ENCODE measurements at places on chromosomes 13 and 19.

DNA sequence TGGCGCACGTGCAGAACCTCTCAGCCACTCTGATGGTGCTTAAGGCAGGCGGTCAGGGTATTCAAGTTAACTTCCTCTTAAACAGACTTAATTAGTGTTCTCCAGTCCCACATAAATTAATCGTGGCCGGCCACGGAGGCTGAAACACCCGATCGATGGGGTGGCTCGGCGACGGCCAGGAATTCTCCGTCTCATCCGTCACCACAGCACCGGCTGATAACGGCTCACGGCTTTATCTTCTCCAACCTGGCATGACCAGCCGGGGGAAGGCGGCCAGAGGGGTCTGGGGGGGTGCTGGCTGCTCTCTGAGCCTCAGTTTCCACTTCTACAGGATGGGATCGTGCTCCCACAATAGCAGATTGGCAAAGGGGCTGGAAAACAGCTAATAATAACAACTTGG is 32.6 kb upstream of the TCF3 start:
- no peak for DNase-seq

GRCh38 chr13:73861136-73861535 is 273.1 kb downstream of the KLF12 start:
- no peak for DNase-seq

- no peak for DNase-seq
These were observed 1044.4 kb downstream of the UQCRFS1 start for GRCh38 chr19:28168557-28168956.

DNA sequence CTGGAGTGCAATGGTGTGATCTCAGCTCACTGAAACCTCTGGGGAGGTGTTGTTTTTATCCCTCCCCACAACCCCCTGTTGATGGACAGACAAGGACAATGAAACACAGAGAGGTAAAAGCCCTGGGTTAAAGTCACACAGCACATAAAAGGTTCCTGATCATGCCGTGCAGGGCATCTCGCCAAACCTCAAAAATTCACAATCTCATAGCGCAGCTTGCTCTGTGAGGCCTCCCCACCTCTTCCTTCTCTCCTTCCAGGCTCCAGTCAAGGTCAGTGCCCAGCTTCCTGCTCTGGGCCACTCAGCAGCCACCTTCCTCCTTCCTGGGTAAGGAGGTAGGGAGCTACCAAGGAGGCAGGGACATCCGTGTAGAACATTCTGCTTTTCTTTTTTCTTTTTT is 2.3 kb downstream of the FUT2 start:
- DNase-seq = peak; percentile 71

DNA sequence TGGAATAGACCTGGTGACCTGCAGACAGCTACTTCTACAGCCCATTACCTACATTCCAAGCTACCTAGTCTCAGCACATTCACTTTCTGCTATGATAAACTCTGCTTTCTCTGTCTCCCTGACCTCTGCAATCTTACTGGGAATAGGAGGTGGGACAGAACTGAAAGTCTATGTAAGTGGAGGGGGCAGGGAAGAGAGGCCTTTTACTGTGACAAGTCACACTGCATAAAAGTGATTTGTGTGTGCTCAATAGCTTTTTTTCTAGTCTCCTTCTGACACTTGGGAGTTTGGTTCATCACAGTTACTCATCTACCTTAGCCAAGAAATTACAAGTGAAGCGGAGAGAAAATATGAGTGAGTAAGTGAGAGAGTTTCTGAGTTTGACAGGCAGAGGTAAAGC is 322.4 kb downstream of the OLFM4 start:
- no peak for DNase-seq

- DNase-seq = peak; percentile 58
These were observed 11.3 kb upstream of the UBL3 start for GRCh38 chr13:29861694-29862110.

- DNase-seq = no peak
These were observed 146.7 kb upstream of the KLF12 start for GRCh38 chr13:74280795-74281490.

GRCh38 chr13:112101360-112101930 is 34.5 kb downstream of the SOX1 start:
- no peak for DNase-seq

DNA sequence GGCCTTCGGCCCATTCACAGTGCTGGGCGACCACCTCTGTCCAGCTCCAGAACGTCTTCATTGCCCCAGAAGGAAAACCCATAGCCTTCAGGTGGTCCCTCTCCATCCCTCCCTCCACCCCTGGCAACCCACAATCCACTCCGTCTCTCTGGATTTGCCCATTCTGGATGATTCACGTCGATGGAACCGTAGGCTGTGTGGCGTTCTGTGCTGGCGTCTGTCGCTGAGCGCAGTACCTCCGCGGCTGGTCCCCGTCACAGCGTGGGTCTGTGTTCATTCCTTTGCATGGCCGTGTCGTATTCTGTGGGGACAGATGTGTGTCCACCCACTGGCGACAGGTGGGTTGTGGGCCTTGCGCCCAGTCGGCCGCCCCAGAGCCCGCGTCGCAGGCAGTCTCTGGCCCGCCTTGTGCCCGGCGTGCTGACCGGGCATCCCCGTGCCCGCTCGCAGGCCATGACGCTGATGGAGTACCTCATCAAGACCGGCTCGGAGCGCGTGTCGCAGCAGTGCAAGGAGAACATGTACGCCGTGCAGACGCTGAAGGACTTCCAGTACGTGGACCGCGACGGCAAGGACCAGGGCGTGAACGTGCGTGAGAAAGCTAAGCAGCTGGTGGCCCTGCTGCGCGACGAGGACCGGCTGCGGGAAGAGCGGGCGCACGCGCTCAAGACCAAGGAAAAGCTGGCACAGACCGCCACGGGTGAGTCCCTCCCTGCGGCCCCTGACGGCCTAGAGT is 10.1 kb downstream of the EPN1 start:
- DNase-seq = no peak

GRCh38 chr19:7280940-7281666 is 13.1 kb downstream of the INSR start:
- DNase-seq = no peak

DNA sequence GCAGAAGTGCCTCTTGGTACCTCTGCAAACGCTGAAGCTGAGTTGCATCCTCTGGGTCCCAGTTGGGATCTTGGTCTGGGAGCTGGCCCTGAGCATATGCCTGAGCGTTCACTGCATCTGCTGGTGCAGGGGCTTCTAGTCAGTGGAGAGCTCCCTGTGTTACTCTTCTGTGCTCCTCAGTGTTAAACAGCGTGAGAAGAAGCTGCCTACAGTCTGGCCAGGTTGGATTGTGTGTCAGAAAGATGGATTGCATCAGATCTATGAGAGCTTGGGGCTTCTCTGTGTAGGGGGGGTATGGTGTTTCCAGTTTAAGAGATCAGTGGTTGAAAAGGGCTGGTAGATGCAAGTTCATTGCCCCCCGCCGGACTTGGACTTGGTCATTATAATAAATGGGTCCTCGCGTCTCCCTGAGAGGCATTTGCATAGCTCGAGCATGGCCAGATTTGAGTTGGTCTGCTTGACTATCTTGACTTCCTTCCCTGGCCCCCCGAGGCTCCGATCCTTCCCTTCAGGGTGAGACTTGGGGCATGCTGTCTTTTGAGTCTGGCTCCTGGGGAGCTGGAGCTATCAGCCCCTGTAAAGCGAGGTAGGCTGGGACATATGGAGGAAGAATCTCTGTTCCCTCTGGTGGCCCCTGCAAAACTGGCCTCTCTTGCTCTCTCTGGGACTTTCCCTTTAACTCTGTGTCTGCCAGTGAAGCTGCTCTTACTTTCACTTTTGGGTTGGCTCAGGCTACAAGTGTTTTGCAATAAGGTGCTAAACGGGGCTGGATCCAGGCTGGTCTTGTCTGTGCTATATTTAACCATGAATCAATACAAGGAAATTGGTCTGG is 52.9 kb downstream of the OR10H4 start:
- peak; percentile 20 for DNase-seq

DNA sequence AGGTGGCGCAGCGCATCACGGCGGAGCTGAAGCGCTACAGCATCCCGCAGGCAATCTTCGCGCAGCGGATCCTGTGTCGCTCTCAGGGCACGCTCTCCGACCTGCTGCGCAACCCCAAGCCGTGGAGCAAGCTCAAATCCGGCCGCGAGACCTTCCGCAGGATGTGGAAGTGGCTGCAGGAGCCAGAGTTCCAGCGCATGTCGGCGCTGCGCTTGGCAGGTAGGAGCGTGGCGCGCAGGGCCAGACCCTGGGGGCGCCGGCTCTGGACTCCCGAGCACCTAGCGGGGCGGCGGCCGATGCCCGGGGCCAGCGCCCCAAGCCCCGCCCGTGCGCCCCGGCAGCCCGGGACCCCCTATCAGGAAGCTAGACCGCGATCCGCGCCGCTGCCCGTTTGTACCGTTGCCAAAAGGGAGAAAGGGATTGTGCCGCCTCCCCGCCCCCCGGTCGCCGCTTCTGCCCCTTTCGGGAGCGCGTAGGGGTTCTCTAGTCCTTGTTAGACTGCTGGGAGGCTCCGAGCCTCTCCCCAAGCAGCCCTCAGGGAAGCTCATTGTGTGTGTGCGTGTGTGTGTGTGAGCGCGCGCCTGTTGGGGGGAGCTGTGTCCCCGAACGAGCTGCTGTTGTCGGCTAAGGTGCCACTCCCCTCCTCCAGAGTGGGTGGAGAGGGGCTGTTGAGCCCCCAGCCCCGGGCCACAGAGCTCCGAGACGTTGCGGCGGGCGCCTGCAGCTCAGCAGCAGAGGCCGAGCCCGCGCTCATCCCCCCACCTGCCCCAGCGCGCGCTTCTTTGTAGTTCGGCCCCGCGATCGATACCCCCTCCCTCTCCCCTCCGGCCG is 1.5 kb downstream of the ONECUT3 start:
- DNase-seq = no peak

DNA sequence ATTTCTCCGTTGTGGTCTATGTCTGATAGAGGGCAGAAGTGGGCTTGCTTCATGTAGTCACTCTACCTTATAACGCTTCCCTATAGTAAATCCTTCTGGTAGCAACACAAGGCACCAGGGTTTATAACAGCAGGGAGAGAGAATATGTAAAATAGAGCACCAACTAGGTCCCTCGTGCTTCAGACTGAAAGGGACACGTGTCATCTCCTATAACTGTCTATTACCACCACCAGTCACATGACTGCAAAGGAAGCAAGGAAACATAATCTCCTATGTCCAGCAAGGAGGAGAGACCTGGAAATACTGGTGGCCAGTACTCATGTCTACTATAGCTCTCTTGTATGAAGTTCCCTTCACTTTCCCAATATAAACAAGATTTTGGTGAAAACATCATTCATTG is 79.2 kb downstream of the SLAIN1 start:
- no peak for DNase-seq

GRCh38 chr19:48502350-48503018 is 9.2 kb downstream of the LMTK3 start:
- no peak for DNase-seq

DNA sequence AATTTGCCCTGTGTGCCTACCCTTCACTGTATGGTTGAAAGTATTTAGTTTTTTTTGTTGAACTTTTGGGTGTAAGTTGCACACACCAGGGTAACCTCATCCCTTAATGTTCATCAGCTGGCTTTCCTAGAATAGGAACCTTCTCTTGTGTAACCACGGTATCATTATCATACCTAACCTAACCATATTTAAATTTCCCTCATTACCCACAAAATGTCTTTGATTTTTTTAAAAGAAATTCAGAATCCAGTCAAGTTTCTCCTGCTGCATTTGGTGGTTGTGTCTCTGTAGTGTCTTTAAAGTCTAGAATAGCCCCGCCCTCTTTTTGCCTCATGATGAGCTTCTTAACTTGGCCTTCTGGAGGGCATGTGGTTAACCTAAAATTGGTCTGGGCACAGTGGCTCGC is 80.3 kb downstream of the RYR1 start:
- DNase-seq = no peak

- DNase-seq = no peak
These were observed 375.3 kb downstream of the GPC5 start for GRCh38 chr13:91773591-91774227.

- DNase-seq = no peak
These were observed 206.2 kb downstream of the POSTN start for GRCh38 chr13:37392389-37392788.

DNA sequence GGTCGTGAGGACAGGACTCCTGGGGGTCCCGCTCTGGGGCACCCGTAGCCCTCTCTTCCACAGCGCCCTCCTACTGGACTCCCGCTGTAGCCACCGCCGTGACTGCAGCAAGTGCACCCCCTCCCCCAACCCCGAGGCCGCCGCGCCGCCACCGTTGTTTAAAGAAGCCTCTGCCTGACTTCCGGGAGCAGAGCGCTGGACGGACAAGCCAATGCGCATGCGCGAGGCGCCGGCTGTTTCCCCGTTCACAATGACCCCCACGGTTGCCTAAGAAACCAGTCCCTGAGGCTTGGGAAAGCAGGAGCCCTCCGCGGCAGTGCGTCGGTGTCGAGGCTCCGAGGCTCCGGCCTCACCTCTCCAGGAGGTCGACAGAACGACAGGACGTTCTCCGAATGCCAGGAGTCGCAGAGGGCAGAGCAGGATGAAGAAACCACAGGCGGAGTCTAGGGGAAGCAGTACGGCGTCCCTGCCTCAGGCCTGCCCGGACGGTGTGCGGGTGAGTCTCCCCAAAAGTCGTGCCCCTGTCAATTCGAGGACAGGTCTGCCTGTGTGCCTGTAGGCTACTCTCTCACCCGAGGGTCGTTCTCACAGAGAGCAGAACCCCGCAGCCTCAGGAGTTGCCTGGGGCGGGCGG is 70.5 kb upstream of the ZNF420 start:
- DNase-seq = peak; percentile 27

DNA sequence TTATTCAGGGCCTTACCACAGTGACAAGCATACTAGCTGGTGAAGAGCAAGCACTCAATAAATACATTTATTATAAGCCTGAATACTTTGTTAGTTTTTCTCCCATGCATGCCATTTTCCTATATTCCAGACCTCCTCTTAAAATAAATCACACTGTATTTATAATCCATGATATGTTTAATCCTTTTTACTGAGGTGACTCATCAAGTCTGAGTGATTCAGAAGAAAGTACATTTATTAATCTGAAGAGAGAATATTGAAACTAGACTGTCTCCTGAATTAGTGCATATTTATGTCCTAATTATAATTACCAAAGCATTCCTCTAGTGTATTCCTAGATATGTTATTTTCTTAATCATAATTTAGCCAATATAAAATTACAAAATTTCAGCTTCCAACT is 323.3 kb downstream of the NALCN start:
- no peak for DNase-seq

GRCh38 chr19:56291867-56292266 is 19.3 kb downstream of the EDDM13 start:
- DNase-seq = peak; percentile 18

GRCh38 chr13:110158226-110158625 is 148.7 kb downstream of the COL4A1 start:
- no peak for DNase-seq

DNA sequence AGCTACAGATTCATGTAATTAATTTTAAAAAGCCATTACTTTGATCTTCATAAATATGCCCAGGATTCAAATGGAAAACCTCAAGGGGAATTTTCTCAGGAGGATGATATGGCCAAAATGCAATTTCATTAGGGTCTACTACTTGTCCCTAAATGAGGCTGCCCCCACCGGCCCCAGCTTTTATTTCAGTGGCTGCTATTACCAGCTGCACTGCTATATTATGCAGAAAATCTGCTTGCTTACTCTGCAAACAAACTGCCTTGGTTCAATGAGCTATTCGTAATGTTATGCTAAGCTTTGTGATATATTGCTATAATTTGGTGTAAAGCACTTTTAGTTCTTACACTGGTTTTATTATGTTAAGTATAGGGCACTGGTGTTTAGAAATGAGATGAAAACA is 137.3 kb upstream of the TMTC4 start:
- DNase-seq = no peak

Data from HT1080 (cell line).